ENCODE measurements at places on chromosomes 6 and 20.

- no peak for DNase-seq
Observed at GRCh38 chr20:38216746-38217595, 43.6 kb downstream of the KIAA1755 start.

DNA sequence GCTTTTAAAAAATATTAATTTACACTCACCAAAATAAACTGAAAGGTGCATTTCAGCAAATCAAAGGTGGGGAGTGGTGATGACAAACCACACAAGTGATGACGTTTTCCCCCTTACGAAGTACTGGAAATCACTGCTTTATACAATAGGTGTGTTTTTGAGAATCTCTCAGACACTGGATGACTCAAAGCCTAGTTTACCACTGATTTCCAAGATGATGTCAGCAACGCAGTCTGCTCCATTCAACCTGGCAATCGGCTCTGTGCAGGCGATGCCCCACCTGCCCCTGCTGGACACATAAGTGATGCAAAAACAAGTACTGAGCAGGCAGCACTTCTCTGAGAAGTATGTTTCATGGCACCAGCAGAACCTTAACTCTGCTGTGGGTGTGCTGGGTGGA is 114.4 kb downstream of the SOD2 start:
- no peak for DNase-seq

DNA sequence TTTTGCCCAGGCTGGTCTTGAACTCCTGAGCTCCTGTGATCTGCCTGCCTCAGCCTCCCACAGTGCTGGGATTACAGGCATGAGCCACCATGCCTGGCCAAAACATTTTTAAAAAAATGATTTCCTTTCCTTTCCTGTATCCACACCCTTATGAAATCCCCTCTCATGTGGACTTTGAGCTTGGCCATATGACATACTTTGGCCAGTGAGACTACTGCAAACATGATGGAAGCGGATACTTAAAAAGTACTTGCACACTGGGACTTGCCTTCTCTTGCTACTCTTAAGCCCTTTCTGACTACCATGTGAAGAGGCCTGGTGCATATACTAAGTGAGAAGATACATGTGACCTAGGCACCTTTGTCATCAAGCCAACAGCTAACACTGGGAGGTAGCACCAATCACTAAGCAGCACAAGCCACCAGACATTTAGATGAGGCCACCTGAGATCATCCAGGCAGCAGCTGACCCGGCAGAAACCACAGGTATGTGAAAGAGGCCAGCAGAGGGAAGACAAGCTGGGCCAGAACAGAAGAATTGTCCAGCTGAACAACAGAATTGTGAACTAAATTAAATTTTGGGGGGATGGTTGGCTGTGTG is 78.5 kb upstream of the HDAC2 start:
- DNase-seq = no peak

DNA sequence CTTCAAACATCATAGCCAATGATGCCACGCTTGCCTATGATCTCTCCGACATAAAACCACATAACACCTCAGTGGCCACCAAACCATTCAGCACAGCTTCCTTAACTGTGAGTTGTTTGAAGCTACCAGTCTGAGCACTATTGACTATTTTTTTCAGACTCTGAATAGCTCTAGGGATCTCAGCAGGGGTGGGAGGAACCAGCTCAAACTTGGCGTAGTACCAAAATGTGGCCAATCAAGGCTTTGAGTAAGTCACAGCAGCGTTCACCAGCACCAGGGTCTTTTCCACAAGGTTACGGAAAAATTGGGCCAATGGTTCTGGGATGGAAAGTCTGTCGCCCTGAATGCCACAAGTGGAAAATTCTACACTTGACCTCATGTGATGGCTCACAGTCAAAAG is 70.6 kb downstream of the SMPDL3A start:
- no peak for DNase-seq

DNA sequence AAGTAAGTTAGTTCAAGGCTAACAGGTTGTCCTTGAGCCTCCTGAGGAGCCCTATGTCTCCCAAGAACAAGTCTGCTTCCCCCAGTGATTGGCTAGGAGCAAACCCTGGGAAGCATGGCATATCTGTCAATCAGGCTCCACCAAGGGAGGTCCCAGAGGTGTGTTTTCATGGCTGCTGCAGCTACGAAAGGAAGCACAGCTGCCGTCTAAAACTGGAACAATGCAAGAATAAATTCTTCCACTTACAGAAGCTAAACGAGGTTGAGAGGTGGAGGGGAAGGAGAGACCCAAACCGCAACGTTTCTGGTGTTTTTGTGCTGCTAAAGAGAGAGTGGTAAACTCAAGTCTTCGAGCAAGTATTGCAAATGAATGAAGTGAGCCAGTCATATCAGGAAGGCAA is 4.9 kb upstream of the PTGIS start:
- DNase-seq = no peak
